Activated T-cell treated with anti-CD3 and anti-CD28 coated beads, Interleukin-2, amount 50 U/mL, for 48 hours (primary cell): ENCODE measurements at places on chromosomes 6 and 20.

GRCh38 chr6:8683204-8683603, 247.9 kb upstream of the SLC35B3 start:
- no peak for DNase-seq

DNA sequence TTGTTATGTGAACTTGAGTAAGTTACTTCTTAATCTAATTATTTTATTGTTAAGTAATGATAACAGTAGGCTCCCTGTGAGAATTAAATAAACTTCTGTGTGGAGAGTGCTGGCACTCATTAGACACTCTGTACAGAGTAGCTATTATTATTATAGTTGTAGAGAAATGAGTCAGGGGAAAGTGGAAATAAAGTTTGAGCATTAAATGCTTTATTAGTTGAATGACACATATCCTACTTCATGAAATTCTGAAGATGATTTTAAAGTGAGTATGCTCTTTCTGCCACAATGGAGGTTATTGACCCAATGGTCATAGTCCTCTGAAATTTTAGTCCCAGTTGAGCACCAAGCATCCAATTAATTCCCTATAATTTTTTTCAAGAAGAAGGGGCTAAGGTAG, 5.9 kb downstream of the ECI2 start:
- no peak for DNase-seq

GRCh38 chr6:44102527-44102926, 24.7 kb downstream of the MRPL14 start:
- no peak for DNase-seq

DNA sequence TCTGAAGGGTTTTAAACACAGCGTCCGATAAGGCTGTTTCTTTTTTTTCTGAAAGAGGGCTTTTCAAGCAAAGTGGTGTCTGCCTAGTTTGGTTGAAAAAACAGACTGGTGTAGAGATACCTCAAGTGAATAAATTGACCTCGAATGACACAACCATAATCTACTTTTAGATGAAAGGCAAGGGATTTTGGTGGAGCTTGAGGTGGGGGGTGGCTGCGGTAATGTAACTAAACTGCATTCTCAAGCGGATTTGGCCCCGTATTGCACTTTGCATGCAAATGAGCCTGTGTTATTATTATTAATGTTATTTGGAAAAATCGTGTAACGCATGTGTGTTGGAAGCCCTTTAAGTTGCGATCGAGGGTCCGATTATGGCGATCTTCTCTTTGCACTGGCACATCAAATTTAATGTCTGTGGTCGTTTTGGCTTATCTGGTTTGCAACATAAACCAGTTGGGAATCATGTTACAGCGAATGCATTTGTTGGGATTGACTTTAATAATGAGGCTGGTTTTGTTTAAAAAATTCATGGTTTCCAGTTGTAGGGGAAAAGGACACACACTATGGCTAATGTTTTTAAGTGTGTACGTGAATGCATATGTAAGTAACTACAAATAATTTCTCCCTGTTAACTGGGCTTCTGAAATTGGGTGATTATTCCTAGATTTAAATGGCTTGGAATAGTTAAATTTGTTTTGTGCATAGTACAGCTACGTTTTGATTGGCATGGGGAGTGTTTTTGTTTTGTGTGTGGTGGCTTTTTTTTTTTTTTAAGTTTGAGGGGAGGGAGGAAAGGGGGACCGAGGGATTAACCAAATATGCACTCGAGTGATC, 1.0 kb downstream of the JARID2 start:
- DNase-seq = no peak

DNA sequence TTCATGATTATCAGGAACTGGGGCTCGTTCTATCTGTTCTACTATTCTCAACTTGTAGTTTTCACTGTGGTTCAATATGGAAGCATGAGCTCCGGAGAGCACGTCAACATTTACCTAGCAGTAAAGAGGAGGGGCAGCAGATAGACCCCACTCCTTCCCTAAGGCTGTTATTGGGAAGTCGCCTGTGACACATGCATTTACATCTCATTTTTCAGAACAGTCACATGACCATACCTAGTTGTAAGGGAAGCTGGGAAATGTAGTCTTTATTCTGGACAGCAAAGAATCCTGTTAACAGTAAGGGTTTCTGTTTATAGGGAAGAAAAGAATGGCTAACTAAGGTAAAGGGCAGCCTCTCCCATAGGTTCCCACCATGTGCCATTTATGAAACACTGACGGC, 158.3 kb downstream of the ZFP64 start:
- no peak for DNase-seq

DNA sequence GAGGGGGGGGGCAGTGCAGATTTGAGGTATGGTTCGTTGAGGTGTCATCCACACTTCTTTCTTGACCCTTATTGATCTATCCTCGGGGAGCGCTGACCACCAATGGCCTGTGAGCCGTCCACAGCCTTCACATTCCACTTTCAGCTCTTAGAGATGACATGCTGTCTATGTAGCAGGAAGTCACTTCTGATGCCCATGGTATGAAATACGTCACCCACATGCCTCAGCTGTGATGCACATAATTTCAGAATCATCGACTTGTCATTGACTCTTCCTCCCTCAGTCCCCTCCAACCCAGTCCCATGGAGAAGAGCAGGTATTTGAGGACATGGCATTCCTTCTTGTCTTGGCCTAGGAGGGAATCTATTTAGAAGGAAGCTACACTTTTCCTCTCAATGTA, 4.7 kb upstream of the ADGRF5 start:
- DNase-seq = no peak

DNA sequence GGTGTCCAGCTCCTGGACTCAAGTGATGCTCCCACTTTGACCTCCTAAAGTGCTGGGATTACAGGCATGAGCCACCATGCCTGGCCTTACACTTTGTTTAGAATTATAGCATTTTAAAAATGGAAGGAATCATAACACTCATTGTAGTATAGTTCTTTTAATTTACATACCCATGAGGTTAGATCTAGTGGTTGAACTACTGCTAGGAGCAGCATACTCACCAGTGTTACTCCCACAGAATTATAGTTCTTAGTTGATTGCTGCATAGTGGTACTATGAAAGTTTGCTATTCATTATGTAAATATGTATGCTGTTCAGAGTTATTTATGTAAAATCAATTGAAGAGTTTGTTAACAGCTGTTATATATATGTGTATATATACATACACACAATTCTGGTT, 85.4 kb downstream of the MYO6 start:
- DNase-seq = no peak

GRCh38 chr6:46648869-46649492, 3.6 kb downstream of the CYP39A1 start:
- DNase-seq = no peak

DNA sequence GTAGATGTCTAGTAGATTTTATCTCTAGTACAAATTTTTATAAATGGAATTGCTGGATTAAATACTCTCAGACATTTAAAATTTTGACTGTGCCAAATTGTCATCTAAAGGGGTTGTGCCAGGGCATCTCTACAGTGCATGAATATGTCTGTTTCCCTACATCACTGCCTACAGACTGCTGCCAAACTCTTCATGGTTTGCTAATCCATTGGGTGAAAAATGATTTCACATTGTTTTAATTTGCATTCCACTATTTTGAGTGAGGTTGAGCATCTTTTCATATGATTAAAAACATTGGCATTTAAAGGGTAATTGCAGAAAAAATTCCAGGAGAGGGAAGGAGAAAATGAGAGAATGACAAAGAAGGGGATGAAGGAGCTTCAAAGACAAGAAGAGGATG, 267.7 kb upstream of the RNF24 start:
- DNase-seq = no peak

DNA sequence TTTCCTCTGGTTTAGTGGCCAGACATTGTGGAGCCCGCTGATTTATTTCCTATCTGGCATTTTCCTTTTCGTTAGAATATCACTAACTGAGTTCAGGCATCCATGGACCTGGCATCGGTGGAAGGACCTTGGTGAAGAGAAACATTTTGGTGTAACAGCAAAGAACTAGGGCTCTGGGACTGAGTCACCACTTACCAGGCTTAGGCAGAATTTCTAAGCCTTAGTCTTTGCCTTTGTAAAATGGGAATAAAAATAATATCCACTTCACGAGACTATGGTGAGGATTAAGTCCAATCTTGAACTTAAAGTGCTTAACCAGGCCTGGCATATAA, 42.0 kb upstream of the ENPP1 start:
- no peak for DNase-seq

DNA sequence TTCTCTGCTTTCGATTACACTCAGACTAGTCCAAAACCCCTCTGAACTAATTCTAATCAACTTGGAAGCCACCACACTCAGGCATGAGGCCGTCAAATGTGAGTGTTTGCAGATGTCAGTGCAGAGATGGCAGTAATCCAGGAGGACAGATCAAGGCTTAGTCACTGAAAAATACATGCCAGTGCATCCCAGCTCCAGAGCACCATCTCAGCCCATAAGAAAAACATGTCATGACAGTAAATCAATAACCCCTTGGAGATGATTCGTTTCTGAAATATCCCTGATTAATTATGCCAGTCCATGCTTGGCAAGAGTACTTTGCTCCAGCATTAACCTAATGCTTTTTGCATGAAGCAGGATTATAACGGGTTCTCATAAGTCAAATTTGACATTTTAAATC, 179.5 kb downstream of the ADAT2 start:
- no peak for DNase-seq

DNA sequence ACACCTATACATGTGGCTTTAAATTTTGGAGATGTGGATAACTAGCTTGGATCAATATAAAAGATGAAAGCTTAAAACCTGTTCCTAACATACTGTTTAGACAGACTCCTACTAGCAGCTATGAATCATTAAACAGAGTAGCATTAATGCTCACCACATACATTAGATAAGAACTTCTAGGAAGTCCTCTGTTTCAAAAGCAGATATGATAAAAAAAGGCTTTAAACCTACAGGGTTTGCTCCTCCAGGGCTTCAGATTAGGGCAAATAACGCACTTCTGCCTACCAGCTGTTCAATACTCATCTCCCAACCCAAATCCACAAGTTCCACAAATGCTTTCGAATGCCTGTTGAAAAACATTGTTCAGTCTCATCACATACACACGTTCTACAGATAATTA, 1.5 kb downstream of the REPS1 start:
- DNase-seq = no peak

DNA sequence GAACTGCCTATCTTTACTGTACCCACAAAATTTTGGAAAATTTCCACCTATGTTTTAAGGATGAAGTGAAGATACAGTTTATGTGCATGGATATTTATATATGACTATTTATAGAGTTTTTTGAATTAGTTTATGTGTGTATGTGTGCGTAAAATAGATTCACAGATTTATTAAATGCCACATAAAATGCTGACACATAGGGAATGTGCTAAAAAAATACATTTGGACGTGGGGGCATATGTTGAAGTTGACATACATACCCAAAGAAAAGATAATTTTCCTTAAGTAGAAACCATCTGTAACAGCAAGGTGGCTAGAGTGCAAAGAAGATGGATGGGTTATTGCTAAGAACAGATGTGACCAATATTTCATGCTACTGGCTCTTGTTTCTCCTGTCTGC, 302.1 kb upstream of the RNF217 start:
- no peak for DNase-seq

DNA sequence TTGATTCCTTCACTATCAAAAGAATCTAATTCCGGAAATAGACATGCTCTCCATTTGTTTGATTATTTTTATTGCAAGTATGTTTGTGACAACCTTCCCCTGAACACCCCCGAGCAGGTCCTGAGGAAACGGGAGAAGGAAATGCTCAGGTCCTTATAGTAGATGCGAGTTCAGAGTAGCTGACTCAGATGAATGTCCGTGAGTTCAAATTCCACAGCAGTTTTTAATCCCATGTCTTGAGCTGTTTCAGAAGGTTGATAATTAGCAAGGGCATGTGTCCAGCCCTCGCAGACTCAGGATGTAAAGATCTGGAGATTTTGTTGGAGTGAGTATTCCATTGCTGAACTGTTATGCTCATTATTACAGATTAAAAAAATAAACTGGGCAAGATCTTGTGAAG, 169.3 kb downstream of the BCAS1 start:
- DNase-seq = no peak

- no peak for DNase-seq
These were observed 72.4 kb upstream of the TBC1D7 start for GRCh38 chr6:13400772-13401171.

GRCh38 chr6:157428427-157429202, 47.6 kb downstream of the ZDHHC14 start:
- DNase-seq = peak; percentile 87

DNA sequence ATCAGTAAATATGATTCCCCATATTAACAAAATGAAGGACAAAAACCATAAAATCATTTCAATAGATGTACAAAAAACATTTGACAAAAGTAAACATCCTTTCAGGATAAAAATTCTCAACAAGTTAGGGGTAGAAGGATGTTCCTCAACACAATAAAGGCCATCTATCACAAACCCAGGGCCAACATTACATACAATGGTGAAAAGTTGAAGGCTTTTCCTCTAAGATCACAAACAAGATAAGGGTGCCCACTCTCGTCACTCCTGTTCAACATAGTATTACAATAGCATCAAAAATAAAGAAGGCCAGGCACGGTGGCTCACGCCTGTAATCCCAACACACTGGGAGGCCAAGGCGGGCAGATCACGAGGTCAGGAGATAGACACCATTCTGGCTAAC, 22.6 kb upstream of the ASF1A start:
- no peak for DNase-seq

DNA sequence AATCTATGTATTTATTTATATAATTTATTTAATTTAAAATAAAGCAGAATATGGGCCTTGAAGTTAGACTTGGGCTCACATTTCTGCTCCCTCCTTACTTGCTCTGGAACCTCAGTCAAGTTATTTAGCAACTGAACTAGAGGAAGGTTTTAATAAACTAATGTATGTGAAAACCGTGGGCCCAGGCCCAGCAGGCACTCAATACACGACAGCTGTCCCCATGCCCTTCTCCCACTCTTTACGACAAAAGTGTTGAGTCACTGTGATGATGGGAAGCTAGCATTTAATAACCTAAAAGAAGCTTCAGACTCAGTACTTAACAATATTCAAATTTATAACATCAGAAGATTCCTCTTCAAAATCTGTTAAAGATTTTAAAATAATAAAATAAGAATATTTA, 46.7 kb downstream of the SERAC1 start:
- no peak for DNase-seq

DNA sequence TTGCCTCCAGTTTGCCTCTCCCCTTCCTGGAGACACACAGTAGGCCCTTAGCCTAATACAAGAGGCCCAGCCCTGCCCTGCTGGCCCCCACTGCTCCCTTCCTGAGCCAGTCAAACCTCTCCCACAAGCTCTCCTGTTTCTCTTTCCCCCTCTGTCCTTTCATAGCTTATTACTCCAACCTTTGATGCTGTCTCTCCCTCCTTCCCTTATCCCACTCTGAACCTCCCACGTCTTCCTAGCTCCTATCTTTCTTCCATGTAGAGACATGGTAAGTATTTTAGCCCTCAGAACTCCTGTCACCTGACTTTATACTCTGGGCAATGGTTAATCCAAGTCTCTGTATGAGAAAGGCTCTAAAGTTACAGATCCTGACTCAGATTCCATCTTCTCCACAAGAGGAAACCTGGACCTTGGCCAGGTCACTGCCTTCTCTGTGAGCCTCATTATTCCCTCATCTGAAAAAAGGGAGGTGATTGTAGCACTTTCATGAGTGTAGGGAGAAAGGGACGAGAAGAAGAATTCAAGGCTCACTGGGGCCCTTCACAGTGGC, 6.7 kb downstream of the TGIF2 start:
- DNase-seq = no peak
